ENCODE measurements at places on chromosomes 16 and 17. TPM values are rescaled to one million over a fixed set of nuclear protein-coding genes. Genes with fewer than 3 reads are reported as not detected.

Gene CA5A
- total RNA-seq: not detected

Gene EMP2
- 11.3 TPM for total RNA-seq

Gene XYLT1
- 0.20 TPM for total RNA-seq

Gene NLGN2
- 1.3 TPM for total RNA-seq

Gene C17orf107
- 1.6 TPM for total RNA-seq

Gene HSD3B7
- 13.3 TPM for total RNA-seq

Gene ZNF423
- total RNA-seq: 3.5 TPM

All from lung microvascular endothelial cell (primary cell).